ENCODE measurements at places on chromosomes 2 and 18.
A peak's percentile ranks its signal among the peaks of the same experiment; 100 is the strongest.

DNA sequence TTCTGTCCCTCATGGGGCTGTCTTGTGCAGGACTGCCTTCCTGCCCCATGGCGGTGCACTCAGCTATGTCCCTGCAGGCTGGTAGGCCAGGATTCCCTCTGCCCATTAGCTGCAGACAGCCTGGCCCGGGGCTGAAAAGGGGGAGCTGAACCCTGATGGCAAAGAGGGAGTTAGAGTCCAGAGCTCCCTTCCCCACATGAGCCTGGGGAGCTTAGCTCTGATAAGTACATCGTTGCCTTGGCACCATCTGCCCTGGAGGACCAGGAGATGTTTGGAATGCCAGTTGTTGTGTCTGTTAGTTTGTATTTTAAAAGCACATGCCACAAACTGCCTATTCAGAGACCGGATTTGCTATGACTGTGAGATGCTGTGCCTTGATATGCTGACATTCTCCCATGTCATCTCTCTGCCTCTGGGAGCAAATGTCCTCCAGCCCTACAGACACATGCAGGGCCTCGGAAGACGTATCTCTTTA lies 65.1 kb upstream of the AFF3 start:
- no peak for DNase-seq

DNA sequence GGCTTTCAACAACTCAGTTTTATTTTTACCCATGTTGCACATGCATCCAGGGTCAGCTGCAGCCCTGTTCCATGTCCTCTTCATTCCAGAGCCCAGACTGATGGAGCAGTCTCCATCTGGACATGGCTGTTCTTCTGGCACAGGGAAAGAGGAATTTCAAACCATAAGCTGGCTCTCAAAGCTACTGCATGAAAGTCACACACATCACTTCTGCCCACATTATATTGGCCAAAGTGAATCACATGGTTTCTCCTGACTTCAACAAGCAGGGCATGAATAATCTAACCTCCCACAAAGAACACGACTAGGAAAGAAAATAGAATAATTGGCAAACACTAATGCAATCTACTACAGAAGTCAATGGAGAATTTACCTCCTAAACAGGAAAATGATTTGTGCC lies 94.2 kb downstream of the FTCDNL1 start:
- DNase-seq, result no peak

DNA sequence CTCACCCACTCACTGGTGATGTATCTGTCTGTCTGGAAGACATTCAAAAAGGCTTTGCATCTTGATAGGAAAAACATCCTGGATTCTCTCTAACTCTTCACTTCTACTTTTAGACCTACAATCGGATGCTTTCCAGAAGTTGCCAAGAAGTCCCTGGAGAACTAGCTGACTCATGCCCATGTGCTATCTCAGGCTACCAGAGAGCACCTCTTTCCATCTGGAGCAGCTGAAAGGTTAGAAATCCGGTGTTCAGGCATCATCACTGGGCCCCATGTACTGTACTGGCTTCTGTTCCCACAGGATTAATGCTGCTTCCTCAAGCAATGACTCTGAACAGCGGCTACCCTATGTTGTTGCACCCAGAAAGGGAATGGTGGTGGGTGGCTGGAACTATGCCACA lies 259.0 kb downstream of the NBAS start:
- no peak for DNase-seq

DNA sequence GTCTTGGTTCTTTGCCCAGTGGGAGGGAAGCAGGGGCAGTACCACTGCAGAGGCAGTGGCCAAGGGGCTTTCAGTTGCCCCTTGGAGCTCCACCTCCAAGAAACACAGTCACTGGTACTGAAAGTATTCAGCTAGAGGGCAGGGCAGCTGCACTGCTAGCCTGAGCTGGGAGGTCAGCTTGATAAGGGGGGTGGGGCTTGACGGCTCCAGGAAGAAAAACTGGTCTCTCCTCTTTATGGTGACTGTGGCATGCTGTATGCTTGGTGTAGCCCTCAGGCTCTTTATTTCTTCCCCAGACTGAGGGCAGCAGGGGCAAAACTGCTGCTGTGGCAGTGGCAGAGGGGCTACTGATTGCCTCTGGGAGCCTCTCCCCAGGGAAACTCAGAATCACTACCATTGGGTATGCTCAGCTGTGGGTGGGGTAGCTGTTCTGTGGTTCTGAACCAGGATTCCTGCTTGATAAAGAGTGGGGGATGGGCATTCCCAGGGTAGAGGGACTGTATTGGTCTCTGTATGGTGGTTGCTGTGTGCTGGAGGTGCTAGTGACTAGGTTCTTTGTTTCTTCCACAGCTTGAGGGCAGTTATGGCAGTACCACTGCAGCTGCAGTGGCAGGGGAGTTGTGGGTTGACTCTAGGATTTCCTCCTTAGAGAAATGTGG lies 134.6 kb upstream of the SCN7A start:
- no peak for DNase-seq

DNA sequence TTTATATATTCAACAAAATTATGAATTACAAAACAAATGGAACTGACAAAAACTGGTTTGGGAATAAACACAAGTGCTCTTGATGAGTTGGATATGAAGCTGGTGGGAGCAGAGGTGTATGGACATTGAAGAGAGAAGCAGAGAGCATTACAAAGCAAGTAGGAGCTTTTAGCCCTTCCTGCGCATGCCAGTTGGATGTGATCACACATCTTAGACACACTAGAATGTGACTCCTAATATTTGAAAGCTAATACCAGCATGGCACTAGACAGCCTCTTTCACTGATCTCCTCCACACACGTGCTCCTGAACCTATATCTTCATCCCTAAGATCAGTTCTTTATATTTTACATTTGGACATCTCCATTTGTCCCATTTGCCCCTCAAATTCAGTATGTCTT lies 298.1 kb downstream of the MTX2 start:
- no peak for DNase-seq

DNA sequence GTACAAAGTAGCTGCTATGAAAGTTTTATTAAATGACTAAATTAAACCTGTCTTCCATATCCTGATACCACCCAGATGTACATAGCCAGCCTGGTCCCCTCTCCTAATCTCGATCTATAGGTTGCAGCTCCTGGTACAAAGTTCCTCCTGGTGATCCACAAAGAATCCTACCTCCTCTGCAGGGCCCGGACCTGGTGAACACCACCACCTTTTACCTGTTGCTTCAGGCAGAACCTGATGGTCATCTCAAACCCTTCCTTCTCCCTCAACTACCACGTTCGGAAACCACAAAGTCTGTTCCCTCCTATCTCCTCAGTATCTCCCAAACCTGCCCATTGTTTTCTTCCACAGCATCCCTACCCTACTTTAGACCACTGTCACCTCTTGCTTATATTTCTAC lies 15.5 kb downstream of the FOXI3 start:
- DNase-seq, result no peak

- no peak for DNase-seq
Measured at GRCh38 chr2:219214786-219215185, 4.0 kb downstream of the ABCB6 start.

DNA sequence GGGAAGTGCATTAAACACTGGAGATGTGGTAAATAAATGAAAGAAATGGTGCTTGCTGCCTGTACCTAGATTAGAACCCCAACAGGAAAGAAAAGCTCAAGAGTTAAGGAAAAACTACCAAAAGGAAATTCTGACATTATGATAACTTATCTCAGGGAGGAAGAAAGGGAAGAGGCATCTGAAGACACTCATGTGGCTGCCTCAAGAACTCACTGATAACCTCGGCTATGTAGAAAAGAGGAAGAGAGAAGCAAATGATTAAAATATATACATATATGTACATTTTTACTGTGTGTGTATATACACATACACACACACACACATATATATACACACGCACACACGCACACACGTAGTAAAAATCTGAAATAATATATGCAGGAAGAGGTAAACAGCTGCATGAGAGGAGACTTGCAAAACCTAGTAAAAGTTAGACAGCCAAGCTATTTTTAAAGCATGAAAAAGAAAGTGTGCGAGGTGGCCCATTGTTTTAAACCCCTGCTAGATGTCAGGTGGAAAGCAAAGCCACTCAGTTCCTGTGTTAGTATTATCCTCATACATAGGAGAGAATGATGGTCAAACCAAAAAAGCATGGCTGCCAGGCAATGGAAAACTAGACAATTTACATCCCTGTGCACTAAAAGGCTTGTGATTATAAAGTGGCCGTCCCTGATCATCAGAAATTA lies 483.0 kb upstream of the NRP2 start:
- no peak for DNase-seq

DNA sequence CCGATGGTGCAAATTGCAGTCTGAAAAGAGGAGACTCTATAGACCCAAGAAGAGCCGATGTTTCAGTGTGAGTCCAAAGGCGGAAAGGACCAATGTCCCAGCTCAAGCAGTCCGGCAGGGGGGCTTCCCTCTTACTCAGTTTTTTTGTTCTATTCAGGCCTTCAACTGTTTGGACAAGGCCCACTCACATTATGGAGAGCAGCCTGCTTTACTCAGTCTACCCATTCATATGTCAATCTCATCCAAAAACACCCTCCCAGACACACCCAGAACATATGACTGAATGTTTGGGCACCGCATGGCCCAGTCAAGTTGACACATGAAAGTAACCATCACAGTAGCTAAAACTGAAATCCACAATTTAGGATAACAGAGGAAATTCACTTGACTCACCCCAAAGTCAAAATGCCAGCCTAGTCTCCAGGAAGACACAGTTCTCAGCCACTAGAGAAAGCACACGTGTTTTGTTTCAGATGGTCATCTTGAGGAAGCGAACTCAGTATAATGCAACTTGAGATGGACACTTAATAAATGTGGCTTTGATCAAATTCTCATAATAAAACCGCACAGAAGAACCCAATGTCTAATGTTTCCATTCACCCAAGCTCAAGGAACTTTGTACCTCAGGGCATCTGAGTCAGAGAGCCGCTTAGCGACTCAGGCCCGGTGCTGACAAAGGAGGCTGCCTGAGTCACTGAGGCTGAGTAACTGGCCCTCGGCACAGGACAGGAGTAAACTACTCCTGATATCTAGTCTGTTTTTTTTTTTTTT lies 2.4 kb downstream of the FHL2 start:
- peak; percentile 57 for DNase-seq

GRCh38 chr2:134149904-134150303 lies 104.0 kb upstream of the MGAT5 start:
- DNase-seq, result no peak

All from stimulated activated CD4-positive, alpha-beta T cell treated with anti-CD3 and anti-CD28 coated beads, Interleukin-2, amount 100 ng/mL, for 24 hours (primary cell).